ENCODE measurements at places on chromosomes 5 and 9.

DNA sequence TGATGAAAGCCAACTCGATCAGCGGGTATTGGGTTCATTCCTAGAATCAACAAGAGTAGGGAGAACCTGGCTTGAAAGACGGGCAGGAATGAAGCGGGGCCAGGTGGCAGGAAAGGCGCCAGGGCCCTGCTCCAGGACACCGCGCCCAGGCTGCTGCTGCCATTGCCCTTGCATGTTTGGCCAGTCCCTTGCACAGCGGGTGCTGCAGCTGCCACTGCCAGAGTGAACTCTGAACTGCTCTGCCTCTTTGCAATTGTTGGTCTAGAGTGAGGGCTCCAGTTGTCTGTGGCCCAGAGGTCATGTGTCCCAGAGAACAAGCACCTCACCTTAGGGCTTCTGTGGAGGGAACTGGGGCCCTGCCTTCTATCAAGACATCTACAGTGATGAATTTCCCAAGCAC lies 24.0 kb upstream of the CARTPT start:
- DNase-seq: no peak

DNA sequence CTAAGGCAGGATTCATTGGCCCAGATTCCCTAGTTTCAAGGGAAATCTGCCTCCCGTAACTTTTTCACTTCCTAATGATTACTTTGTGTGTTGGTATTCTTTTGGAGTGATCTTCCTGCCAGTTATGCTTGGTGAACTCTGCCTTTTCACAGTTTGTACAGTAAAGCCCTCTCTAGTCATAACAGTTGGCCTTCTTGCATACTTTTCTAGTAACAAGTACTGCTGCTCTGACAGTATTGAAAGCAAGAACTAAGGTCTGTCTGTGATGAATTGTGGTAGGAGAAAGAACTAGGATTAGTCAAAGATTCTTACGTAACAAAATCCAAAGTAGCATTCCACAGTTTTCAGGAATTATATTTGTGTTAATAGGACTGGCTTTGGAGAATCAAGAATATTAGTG lies 1457.2 kb upstream of the WWC1 start:
- DNase-seq: no peak

DNA sequence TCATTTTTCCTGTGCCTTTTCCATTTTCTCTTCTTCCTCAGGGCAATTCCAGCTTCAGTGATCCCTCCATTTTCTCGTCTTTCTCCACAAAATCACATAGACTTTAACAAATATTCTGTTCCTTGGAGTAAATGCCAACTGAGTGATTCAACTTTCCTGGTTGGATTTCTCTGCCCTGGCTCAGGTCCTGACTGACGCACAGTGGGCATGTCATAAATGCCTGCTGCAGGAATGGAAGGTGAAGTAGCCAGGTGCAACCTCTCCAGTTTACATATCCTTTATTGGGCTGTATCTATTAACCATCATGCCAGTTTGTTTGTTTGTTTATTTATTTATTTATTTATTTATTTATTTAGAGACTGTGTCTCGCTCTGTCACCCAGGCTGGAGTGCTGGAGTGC lies 95.1 kb downstream of the MEF2C start:
- no peak for DNase-seq

DNA sequence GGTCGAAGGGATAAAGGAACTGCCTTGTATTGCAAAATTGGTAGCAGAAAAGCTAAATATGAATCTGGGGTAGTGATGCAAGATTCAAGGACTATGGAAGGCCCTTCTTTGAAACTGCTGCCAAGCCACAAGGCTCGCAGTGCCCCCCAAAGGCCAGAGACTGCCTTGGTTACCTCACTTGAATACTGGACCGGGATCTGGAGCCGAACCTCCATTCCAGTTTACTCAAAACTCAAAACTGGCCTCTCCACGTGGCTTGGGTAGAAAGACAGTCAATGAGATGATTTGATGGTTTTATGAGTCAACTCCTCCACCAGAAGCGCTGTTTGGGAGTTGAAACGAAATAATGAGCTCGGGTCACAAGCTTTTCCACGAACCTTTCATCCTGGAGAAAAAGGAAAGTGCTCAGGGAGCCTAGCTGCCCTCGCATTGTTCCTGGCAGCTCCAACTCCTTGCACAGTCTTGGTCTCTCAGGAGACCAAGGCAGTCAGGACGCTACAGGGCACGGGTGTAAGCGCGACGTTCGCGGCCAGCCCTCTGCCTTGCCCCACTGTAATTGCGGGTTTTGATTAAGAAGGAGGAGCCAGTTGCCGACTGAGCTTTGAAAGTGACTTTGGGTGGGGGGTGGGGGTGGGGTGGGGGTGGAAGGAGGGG lies 2.8 kb downstream of the ST8SIA4 start:
- no peak for DNase-seq

- DNase-seq: no peak
These were observed 40.1 kb downstream of the SECISBP2 start for GRCh38 chr9:89358376-89358916.

DNA sequence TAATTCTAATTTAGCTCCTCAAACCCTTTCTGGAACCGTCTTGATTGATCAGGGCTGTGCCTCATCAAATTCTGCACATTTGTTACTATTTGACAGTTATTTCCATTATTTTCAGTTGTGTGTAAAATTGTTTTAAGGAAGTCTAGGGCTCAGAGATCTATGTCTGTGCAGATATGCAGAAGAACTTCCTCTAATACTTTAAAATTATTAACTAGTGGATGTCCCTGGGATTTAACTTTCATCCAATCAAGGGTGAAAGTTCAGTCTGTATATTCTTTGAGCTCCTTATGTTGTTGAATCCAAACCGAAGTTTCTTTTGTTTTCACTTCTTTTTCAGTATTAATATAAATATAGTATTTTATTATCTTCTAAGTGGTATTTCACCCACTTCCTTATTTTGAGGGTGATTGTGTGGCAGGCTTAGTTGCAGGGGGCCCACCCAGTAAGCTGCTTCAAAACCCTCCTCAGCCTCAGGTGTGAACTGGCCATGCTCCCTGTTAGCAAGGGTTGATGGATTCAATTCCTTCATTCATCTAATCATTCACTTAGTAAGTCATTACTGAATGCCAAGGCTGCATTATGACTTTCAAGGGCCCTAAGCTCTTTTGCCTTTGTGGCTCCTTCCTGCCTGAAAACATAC lies 2.1 kb upstream of the CAMLG start:
- DNase-seq: peak; percentile 13

DNA sequence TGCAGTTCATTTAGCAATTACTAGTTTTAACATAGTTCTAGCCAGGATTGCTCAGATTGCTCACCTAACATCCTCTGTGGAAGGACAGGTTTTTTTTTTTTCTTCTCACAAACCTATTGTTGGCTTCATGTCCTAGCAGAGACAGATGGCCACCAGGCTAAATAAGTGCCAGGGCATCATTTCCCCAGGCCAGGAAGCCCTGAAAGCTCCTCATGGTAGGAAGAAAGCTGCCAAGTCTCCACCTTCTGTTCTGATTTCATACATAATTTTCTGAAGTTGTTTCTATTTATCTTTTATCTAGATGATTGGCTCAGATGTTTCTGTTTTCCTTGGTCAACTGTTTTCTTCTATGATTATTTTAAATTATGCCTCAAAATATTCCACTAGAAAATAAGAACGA lies 31.0 kb downstream of the EFCAB9 start:
- DNase-seq: no peak

DNA sequence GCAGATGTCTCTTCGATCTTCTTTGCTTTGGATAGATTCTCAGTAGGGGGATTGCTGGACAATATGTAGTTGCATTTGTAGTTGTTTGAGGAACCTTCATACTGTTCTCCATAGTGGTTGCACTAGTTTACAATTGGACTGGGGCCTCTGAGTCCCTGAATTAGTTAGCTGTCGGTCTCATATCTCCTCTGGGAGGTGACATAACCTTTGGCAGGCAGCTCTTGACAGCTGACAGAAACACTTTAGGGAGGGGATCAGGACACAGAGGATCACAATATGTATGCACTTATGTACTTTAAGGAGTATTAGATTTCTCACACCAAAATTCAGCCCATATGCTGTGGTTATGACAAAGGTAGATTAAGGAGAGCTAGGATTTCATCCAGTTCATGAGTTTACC lies 1279.9 kb upstream of the DMAC1 start:
- no peak for DNase-seq

DNA sequence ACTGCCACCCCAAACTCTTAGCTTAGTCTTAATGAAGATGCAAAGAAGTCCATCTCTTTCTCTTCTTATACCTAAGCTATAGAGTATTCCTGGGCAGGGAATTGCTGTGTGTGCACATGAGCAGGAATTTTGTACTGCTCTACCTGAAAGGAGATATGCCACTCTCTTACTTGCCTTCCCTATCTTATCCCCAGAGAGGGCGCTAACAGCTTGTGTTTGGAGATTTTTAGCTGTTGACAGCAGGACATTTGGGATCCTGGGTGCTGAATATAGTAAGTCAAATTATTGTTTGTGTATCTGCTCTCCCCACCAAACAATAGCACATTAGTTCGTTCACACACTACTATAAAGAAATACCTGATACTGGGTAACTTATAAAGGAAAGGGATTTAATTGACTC lies 159.5 kb downstream of the GABRG2 start:
- DNase-seq: peak; percentile 9

- DNase-seq: no peak
These were observed 43.2 kb downstream of the NPR3 start for GRCh38 chr5:32754284-32754683.

GRCh38 chr5:177496070-177496726 lies 1.2 kb downstream of the PDLIM7 start:
- no peak for DNase-seq

DNA sequence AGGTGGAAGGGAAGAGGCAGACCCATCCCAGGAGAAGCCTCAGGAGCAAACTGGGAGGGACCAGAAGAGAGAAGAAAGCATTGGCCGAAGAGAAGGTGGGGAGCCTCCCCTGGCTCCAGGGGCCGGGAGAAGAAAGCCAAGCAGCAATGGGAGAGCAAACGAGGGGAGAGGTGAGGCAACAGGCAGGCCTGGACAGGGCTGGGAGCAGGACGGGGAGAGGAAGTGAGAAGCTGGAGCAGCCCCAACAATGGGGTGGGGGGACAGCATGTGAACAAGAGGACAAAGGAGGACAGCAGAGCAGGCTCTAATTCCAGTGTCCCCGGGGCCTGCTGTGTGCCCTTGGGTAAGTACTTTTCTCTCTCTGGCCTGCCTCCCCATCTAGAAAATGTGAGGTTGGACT lies 115.3 kb downstream of the PSD2 start:
- no peak for DNase-seq

- no peak for DNase-seq
These were observed 10.9 kb downstream of the CDH18 start for GRCh38 chr5:19977099-19977498.

GRCh38 chr9:75422944-75423522 lies 334.7 kb downstream of the OSTF1 start:
- no peak for DNase-seq

DNA sequence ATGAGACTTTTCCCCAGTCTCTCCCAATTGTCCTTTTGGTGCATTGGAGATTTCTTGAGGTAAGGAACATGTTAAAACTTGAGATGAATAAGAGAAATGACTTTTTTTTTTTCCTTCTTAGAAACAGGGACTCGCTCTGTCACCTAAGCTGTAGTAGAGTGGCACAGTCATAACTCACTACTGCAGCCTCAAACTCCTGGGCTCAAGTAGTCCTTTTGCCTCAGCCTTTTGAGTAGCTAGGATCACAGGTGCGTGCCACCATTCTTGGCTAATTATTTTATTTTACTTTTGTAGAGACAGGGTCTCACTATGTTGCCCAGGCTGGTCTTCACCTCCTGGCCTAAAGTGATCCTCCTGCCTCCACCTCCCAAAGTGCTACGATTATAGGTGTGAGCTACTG lies 25.9 kb downstream of the CDC42SE2 start:
- DNase-seq: no peak

DNA sequence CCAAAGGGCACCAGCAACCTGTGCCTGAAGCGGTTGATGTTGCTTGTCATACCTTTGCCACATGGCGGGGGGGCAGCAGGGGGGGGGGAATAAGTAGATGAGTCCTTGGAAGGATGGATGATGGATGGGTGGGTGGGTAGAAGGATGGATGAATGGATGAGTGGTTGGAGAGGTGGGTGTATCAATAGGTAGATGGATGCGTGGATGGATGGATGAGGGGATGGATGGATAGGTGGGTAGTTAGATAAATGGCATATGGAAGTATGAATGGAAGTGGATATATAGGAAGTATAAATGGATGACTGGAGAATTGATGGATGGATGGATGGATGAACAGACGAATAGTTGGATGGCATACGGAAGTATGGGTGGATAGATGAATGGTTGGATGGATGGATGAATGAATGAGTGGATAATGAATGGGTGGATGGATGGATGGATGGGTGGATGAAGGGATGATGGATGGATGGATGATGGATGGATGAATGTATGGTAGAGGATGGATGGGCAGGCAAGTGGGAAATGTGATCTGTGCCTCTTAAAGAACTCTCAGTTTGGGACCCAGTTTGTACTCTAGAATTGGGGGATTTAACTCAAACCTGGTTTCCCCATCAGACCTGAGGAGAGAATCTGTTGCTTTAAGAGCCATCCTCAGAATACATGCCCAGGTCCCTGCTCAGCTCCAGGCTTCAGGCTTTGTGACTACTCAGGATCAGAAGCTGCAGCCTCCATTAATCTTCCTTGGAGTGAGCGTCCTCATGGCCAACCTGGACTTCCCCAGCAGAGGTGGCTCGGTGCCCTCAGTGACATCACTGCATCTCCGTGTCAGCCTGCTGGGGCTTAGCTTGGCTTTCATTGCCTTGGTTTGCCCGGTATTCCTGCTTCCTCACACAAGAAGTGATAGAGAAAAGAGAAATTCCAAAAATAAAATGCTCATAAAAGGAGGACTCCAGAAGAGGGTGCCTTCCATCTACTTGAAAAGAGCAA lies 27.6 kb upstream of the SUSD3 start:
- no peak for DNase-seq

GRCh38 chr9:99264070-99264680 lies 42.1 kb downstream of the SEC61B start:
- no peak for DNase-seq

DNA sequence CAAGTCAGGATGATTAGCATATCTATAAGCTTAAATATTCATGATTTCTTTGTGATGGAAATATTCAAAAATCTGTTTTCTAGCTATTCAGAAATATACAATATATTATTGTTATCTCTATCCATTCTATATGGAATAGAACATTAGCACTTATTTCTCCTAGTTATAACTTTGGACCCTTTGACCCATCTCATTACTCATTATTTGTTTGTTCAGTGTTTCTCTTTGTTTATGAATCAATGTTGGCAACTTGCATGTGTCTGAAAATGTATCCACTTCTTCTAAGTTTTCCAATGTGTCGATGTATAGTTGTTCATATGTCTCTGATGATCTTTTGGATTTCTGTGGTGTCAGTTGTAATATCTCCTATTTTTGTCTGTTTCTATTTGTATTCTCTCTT lies 1059.3 kb downstream of the CDH9 start:
- no peak for DNase-seq

DNA sequence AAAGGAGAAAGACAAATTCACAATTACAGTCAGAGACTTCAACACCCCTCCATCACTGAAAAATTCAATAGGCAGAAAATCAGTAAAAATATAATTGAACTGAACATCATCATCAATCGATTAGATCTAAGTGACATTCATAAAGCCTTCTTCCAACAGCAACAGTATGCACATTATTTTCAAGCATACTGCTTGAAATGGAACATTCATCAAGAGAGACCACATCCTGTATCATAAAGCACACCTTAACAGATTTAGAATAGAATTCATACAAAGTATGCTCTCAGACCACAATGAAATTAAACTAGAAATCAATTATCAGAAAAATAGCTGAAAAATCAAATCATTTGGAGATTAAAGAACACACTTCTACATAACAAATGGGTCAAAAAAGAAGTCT lies 39.1 kb downstream of the ERMP1 start:
- no peak for DNase-seq

All from KBM-7 (cell line).